ENCODE measurements at places on chromosomes 2 and 18. TPM values are rescaled to one million over a fixed set of nuclear protein-coding genes. Genes with fewer than 3 reads are reported as not detected.

CNTNAP5 gene
- not detected for total RNA-seq

IL1R1 gene
- total RNA-seq = 72.8 TPM

MC5R gene
- not detected for total RNA-seq

PID1 gene
- total RNA-seq = 27.8 TPM

KLHL14 gene
- total RNA-seq = 0.57 TPM

HRH4 gene
- total RNA-seq = not detected

REV1 gene
- 31.2 TPM for total RNA-seq

HOXD4 gene
- total RNA-seq = 0.70 TPM

PPP1R1C gene
- 0.40 TPM for total RNA-seq

DNA sequence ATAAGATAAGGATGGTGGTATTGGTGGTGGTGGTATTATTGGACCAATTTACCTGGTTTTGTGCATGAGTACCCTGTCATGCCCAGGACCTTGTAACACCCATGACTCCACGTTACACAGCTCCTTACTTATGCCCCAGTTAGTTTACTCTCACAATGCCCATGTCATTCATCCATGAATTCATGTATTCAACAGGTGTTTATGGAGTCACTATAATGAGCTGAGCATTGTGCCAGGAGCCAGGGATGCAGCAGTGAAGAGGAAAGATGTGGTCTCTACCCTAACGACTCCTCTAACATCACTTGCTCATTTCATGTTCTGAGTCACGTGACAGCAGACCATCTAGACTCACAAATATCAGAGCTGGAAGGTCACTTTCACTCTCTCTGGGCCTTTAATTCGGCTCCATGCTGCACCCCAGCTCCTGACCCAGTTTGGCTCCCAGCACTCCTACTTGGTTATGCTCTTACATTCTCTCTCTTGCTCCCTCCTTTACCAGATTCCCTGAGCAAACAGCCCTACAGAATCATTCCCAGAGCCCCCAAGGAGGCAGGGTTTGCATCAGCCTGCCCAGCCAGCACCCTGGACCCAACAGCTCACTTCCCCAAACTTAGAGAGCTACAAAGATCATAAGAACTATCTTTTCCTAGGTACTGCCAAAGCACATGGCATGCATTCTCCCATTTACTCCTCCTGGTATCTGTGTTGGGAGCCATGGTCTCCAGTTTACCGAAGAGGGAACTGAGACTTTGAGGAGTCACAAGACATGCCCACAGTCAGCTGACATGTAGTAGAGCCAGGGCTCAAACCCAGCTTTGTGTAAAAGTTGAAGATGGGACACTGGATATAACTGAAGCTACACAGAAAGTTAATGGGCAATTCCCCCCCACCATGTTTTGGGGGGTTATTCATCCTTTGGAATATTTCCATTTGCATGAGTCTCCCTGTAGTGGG lies 449.9 kb downstream of the LRATD1 start:
- no peak for DNase-seq

GRCh38 chr2:56132138-56132537 lies 51.7 kb upstream of the CCDC85A start:
- peak; percentile 46 for DNase-seq

DNA sequence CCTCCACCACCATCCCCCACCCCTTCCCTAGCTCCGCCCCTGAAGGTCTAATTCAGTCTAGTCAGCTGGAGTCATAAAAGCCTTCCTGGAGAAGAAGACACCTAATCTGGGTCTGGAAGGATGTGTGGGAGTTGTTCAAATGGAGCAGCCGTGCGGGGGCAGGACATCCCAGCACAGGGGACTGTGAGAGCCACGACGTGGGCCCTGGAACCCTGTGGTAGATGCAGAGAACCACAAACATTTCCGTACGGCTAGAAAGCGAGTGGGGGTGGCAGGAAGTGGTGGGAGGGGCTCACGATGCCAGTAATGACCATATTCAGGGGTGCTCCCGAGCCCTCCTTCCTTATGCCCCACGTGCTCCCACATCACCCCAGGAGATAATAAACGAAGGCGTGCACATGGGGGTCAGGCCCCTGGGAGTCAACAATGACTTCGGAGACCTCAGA lies 20.9 kb upstream of the COL6A3 start:
- no peak for DNase-seq

GRCh38 chr2:15298770-15299169 lies 262.4 kb downstream of the NBAS start:
- no peak for DNase-seq

DNA sequence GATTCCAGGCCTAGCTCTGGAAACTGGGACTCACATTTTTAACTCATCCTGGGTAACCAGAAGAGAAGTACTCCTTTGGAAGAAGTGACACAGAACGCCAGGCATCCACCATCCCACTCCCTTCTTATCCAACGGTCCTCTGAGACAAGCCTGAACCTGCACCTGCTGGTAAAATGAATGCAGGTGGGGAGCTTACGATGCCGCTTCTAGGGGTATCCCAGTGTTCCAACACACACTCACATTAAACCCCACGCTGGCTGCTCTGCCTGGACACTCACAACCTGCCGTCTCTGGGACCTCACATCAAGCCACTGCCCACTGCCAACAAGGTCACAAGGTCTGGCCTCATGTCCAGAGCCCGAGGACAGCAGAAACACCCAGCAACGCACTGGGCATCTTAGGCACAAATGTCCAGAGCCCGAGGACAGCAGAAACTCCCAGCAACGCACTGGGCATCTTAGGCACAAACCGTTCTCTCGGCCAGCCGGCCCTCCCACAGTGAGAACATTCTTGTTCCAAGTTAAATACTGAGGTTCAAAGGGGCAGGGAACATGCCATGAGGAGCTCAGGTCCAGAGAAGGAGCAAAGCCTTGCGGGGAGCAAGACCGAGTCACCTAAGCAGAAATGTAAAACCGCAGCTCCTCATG lies 9.9 kb downstream of the SLC66A2 start:
- no peak for DNase-seq

DNA sequence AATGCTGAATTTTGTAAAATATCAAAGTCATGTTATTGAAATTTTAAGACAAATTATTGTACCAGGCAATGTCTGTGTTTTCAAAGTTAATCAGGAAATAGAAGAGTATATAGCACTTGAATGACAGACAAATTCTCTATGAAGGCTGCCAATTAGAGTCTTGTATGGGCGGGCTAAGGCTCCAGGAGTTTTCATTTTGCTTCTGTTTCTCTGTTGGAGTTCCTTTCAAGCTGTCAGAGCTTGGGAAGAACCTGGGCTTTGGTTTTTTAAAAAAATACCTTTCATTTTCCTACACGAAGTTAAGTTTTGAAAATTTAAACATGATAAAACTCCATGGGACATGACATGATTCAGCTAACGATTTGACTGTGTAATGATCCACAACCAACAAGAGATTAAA lies 339.0 kb upstream of the KCNH7 start:
- no peak for DNase-seq

DNA sequence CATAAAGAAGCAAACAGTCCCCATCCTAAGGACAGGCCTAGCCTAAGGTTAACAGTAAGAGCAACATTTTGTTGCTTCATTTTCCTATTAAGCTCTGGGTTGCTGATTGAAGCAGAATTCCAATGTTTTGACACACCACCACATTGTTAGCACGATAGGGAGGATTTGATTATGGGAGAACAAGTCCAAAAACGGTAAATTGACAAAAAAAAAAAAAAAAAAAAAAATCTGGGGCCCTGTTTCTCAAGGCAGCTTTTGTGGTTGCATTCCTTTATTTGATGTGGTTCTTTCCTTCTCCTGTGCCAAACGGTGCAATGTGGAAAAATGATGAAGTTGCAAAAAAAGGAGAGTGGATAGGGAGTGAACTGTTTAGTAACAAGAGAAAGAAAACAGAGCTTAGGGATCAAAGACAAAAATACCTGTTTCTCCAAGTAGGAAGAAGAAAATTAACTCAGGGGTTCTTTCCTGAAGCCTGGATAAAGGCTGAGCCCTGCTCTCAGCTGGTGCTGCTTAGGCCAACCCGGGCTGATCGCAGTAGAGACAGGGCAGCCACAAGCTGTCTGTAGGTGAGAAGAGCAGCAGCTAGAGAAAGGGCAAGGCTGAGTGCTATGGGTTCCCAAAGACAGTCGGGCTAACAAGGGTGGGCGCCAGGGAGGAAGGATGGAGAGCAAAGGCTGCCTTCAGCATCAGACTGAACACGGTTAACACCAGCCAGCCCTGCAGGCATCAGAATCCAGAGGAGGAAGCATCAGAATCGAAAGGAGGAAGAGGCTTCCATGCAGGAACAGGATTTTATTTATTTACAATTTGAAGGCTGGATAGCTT lies 167.8 kb upstream of the FOSL2 start:
- DNase-seq = peak; percentile 24

DNA sequence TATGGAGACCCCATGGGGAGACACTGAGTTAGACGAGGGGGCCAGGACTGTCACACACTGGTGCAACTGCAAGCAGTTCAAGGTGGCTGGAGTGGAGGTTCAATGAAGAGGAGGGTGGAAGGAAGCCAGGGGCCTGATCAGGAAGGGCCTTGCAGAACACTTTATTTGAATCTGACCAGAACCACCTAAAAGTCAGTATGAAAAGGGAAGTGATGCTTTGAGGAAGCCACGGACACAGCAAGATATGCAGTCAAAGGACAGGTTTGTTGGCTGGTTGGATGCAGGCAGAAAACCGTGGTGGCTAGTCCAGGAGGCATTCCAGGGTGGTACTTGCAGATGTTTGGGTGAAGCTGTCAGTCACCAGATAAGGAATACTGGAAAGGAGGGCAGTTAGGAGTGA lies 3.5 kb upstream of the FAM124B start:
- no peak for DNase-seq

- DNase-seq = no peak
Measured at GRCh38 chr2:241551599-241551997, 6.9 kb upstream of the BOK start.

DNA sequence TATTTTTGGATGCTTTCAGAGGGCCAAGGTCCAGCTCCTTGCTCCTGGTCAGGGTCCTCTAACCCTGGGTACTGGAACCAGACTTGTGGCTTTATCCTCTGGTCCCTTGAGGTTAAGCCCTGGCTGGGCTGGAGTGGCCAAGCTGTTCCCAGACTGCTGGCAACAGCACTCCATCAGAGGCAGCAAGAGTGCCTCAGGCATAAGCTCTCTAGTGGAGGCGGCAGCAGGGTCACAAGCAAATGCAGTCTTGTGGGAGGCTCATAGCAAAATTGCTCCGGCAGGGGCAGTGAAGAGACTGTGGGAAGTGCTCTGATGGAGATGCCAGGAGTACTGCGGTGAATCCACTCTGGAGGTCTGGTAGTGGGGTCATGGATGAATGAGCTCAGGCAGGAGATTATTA lies 128.9 kb upstream of the OTOS start:
- no peak for DNase-seq

- no peak for DNase-seq
Measured at GRCh38 chr2:27010139-27010538, 22.6 kb upstream of the TMEM214 start.

GRCh38 chr18:54883816-54884604 lies 55.7 kb downstream of the RAB27B start:
- no peak for DNase-seq

DNA sequence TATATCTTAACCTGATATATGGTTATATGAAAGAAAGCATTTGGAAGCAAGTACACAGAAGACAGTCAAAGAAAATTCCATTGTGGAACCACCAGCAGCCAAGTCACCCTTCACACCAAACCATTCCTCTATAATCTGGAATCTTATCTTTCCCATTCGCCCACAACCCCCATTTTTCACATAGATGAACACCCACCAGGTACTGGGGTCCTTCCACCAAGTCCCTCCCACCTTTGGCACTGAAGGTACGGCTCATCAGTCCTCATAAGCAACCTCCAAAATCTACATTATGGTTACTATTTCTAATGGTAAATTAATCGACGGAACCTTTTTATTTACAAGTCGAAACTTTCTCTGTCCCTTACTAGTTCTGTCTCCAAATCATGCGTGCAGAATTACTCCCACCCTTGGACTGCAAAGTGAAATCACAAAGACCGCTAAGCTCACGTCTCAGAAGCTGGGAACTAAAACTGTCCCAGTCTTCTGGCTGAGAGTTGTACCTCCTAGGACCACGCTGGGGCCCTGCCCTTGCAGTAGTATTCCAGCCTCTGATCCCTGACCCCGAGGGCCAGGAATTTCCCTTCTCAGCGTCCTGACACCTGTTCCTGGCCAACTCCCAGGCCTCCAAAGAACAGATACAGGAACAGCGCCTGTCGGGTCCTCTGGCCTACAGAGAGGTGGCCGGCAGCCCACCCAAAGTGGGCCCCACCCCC lies 702 bp downstream of the OLA1 start:
- DNase-seq = peak; percentile 62

- DNase-seq = peak; percentile 10
Measured at GRCh38 chr2:178271629-178272333, 77.5 kb downstream of the OSBPL6 start.

- DNase-seq = no peak
Measured at GRCh38 chr2:68806511-68807109, 64.6 kb downstream of the BMP10 start.

DNA sequence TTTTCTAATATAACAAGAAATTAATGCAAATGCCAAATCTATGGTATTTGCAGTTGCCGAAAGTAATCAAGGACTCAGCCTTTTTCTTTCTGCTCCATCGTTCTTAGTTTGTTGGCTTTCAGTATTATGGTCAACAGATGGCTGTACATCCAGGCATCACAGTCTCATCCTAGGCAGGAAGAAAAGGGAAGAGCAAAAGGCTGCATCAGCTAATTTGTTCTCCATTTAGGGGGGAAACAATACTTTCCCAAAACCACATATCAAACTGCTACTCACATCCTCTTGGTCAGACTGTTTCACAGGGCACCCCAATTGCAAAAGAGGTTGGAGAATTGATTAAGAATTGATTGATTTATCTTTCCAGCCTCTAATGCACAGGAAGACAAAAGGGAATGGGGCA lies 89.3 kb downstream of the MDH1 start:
- no peak for DNase-seq

DNA sequence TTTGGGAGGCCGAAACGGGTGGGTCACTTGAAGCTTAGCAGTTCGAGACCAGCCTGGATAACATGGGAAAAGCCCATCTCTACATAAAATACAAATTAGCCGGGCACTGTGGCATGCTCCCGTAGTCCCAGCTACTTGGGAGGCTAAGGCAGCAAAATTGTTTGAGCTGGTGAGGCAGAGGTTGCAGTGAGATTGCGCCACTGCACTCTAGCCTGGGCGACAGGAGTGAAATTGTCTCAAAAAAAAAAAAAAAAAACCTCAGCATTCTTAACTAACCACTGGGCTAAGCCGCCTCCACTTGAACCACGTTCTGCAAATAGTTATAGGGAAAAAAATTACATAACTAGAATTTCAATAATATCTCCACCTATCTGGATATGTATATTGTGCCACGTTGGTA lies 2.3 kb downstream of the FOXI3 start:
- no peak for DNase-seq

DNA sequence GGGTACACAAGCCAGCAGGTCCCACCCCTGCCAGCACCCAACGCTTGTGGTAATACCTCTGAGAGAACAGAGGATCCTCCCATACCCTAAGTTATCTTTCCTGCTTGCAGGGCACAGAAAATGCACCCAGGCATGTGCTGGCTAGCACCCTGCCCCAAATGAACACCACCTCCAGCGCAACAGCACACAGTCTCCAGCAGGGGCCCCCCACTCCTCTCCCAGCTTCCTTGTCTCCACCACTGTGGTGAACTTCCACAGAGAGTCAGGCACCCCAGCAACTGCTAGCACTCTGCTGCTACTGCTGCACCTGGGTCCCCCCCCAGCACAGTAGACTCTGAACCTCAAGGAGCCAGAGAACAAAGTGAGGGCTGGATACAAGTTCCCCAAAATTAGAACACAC lies 216.8 kb upstream of the CNTNAP5 start:
- no peak for DNase-seq

Measured in hepatocyte (in vitro differentiated cells).